Osteocyte (in vitro differentiated cells): ENCODE measurements at places on chromosomes 12 and 14. TPM values are rescaled to one million over a fixed set of nuclear protein-coding genes. Genes with fewer than 3 reads are reported as not detected.
A peak's percentile ranks its signal among the peaks of the same experiment; 100 is the strongest.

DNA sequence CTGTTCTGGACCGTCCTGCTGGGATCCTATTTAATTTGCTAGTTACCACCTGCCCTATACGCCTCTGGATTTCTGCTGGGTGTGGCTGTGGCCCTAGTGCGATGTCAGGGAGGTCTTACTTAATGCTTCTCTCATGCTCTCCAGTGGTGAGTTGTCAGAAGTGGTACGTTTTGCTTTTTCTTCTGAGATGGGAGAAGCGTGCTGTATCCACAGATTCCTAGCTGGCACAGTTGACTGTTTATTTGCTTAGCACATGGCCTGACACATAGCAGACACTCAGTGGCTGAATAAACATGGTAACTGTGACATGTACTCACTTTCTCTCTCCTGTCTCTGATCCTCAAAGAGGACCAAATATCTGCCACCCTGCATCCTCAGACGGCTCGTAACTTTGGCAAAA lies 107.3 kb downstream of the CACNA1C start:
- H3K27me3 ChIP-seq, result no peaks in the 10 kb centered on the region
- peak overlapping the region; percentile 21 for H3K27ac ChIP-seq
- peaks cover 35% of the 10 kb centered on the region for H3K4me1 ChIP-seq
- DNase-seq, result no peak
- peaks cover 13% of the 10 kb centered on the region for H3K36me3 ChIP-seq
- no peak overlapping the region for H3K4me3 ChIP-seq

DNA sequence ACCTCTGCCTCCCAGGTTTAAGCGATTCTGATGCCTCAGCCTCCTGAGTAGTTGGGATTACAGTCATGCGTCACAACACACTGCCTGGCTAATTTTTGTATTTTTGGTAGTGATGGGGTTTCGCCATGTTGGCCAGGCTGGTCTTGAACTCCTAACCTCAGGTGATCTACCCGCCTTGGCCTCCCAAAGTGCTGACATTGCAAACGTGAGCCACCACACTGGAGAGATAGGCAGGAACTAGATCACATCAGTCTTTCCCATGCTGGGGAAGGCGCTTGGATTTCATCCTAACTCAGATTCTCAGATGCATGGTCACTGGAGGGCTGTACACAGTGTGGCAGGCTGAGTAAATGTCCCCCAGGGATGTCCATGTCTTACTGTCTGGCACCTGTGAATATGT lies 18.0 kb upstream of the ORAI1 start:
- no peak overlapping the region for H3K27ac ChIP-seq
- H3K4me1 ChIP-seq, result peaks cover 9% of the 10 kb centered on the region
- H3K36me3 ChIP-seq, result no peaks in the 10 kb centered on the region
- no peak overlapping the region for H3K4me3 ChIP-seq
- no peaks in the 10 kb centered on the region for H3K27me3 ChIP-seq

DNA sequence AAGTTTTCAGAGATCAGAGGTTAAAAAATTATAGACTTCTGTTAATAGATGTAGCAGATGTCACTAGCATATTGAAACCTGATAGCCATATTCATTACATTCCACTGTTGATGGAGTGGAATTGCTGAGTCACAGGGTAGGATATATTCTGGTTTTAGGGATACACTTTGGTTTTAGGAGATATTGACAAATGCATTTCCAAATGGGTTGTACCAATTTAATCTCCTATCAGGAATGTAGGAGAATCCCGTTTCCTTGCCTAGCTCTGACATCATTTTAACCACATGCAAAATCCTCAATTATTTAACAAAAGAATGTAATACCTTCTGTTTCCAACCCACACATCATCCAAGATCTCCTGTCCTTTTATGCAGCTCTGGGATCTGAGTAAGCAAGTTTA lies 30.7 kb upstream of the ESR2 start:
- peak overlapping the region; percentile 42 for H3K27ac ChIP-seq
- H3K27me3 ChIP-seq, result peaks cover 11% of the 10 kb centered on the region
- no peak for DNase-seq
- no peak overlapping the region for H3K4me3 ChIP-seq

ACOT4 gene
- 1.3 and 1.4 TPM in 2 replicates for total RNA-seq

AMDHD1 gene
- total RNA-seq, result not detected in 2 replicates

DNA sequence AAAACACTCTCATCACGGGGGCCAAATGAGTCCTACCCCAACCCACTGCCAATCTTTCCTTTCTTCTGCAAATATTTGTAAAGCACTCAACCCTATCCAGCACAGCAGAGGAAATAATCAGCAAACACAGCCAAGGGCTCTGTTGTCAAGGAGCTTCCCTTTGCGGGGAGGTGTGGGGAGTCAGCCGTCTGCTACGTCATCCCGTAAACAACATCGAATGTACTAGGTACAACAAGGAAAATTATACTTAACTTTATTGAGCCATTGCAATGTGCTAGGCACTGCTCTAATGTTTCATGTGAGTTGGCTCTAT lies 22.8 kb downstream of the TMEM63C start:
- no peak for DNase-seq
- H3K36me3 ChIP-seq, result no peaks in the 10 kb centered on the region
- peaks cover 16% of the 10 kb centered on the region for H3K27me3 ChIP-seq
- H3K27ac ChIP-seq, result no peak overlapping the region

DNA sequence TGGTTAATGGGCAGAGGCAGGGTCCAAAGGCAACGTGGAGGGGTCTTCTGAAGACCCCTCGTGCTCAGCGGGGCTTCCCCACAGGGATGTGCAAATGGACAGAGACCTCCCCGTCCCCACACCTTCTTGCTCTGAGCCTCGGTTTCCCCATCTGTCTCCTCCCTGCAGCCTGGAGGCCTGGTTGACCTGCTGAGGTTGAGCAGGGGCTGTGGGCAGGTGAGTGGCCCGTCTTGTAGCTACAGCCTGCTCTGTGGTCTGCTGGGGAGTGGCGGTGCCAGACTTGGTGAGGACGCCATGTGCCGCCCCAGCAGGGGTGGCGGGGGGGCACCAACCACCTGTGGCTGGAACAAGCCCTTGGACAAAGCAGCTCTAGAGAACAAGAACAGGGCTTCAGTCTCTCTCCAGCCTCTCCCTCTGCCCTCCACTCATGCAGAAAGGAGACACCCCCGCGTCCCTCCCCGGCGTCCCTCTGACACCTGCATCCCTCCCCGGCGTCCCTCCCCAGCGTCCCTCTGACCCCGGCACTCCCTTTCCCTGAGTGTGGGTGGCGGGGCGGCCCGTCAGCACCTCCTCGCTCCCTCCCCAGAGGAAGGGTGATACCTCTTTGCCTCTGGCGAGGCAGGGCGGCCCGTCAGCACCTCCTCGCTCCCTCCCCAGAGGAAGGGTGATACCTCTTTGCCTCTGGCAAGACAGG lies 83.7 kb downstream of the NOC4L start:
- H3K4me3 ChIP-seq, result no peak overlapping the region
- H3K36me3 ChIP-seq, result no peaks in the 10 kb centered on the region
- no peaks in the 10 kb centered on the region for H3K4me1 ChIP-seq
- no peak for DNase-seq
- no peaks in the 10 kb centered on the region for H3K27me3 ChIP-seq

DNA sequence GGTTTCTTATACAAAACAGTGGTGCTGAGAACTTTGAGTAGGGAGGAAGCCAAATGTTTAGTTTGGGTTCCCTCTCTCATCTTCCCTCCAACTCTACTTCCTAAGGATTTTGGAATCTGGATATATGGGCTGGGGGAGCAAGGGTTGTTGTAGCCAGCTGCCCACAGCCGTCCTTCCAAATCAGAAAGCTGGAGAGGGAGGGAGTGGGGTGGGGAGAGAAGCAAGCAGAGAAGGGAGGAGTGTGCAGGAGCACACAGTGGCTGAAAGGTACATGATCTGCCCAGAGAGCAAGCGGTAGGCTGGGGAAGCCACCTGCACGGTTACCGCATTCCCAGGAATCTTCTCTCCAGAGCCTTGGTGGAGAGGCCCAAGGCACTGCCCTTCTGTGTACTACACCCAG lies 52.7 kb downstream of the IRF2BPL start:
- DNase-seq, result no peak
- H3K27me3 ChIP-seq, result no peaks in the 10 kb centered on the region
- no peaks in the 10 kb centered on the region for H3K4me1 ChIP-seq
- H3K27ac ChIP-seq, result no peak overlapping the region
- H3K4me3 ChIP-seq, result no peak overlapping the region

DNA sequence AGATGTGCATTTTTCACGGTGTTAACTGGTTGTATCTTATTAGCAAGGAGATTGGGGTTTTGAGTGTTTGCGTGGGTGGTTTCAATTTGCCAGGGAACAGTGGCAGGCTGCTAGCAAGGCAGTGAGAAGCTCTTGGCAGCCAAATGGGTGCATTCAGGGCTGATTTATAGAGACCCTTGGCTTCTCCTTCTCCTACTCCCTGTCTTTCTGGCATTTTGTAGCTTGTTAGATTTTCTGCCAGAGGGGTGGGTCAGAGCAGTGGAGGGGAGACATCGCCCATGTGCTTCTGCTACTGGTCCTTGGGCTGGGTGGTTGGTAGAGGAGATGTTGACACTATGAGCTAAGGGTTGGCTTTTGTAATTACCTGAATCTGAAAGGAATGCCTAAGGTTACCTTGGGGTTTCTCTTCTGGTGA lies 9.6 kb downstream of the CALM1 start:
- peak overlapping the region; percentile 57 for H3K27ac ChIP-seq
- no peaks in the 10 kb centered on the region for H3K27me3 ChIP-seq
- H3K4me1 ChIP-seq, result peaks cover 27% of the 10 kb centered on the region
- peaks cover 50% of the 10 kb centered on the region for H3K36me3 ChIP-seq
- DNase-seq, result no peak

ETFBKMT gene
- 3.7 and 4.7 TPM in 2 replicates for total RNA-seq

DNA sequence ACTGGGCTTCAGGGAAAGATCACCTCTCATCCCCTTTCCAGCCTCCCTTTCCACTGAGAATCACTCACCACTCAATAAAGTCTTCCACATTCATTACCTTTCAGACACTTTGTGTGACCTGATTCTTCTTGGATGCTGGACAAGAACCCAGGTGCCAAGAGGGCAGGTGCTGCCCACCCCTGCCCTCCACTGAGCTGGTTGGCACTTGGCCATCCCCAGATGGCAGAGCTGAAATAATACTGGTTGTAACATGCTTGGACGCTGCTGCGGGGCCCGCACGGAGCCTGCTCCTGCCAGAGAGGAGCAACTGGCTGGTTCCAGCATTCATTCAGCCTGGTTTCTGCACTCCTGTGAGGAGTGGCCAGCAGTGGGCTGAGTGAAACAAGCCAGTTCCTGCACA lies 386.7 kb upstream of the CCDC196 start:
- no peak overlapping the region for H3K27ac ChIP-seq
- H3K4me1 ChIP-seq, result no peaks in the 10 kb centered on the region
- no peak overlapping the region for H3K4me3 ChIP-seq
- DNase-seq, result no peak
- no peaks in the 10 kb centered on the region for H3K36me3 ChIP-seq
- no peaks in the 10 kb centered on the region for H3K27me3 ChIP-seq

GON7 gene
- total RNA-seq, result 8.8 and 10.4 TPM in 2 replicates

ADSS1 gene
- total RNA-seq, result 3.7 and 4.5 TPM in 2 replicates

DNA sequence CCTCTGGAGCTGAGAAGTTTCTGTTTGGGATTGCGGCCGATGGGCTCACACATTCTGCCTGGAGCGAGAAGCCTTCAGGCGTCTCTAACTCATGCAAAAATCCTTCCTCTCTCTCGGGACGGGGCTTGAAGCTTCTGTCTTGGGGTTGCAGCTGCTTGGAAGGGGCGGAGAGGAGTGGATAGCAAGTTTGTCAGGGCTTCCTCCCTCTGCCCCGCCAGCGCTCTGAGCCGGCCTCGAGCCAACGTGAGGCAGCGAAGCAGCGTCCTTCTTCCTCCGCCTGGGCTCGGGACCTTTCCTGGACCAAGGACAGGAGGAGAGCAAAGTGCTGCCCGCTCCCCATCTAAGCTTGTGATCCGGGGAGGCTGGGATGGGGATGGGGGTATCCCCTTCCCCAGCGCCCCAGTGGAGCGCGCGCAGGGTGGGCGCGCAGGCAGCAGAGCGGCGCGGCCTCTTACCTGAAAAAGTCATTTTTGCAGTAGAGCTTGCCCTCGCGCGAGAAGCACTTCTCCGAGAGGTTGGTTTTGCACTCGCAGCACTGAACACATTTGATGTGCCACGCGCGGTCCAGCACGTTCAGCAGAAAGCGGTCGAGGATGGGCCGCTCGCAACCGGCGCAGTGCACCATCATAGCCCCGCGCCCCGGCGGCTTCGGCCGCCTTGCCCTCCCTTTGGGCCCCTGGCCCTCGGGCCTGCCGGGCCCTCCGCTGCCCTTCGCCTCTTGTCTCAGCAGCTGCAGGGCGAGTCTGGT lies 626 bp downstream of the LHX5 start:
- no peak for DNase-seq
- peaks cover 11% of the 10 kb centered on the region for H3K4me1 ChIP-seq
- peaks cover 80% of the 10 kb centered on the region for H3K27me3 ChIP-seq

DNA sequence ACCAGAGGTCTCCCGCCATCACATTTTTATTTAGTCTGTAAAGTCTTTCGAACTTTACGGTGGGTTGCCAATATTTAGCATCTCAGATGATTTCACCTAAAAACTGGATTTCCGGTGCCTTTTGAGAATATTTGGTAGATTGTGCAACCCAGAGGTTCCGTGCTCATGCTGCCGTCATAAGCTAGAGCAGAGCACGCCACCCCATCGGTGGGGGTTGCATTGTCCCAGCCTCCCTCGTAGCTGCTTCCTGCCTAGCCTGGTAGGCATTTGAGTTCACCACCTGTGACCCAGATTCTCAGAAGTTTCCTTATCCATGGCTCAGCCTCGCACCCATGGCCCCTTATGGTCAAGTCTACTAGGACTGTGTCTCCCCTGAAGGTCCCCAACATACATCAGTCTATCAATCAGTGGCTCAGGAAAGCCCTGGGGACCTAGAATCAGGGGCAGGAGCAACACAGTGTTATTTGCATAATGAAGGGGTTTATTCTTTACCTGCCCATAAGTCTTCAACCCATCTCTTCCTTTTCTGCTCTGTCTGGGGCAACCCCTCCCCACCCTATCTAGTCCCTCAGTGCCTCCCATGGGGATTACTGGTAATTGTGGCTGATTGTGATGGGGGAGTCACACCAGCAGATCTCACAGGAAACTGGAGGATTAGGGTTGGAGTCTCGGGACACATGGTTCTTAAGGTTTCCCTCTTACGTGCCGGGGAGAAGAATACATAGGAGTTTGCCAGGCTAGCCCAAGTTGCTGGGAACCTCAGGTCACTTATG lies 152.3 kb downstream of the PHETA1 start:
- H3K27me3 ChIP-seq, result peaks cover 5% of the 10 kb centered on the region
- no peak overlapping the region for H3K4me3 ChIP-seq
- no peaks in the 10 kb centered on the region for H3K4me1 ChIP-seq

- H3K27ac ChIP-seq, result no peak overlapping the region
- H3K4me1 ChIP-seq, result no peaks in the 10 kb centered on the region
- H3K4me3 ChIP-seq, result no peak overlapping the region
Measured at GRCh38 chr12:131379738-131380137, 331.2 kb upstream of the SFSWAP start.

DNA sequence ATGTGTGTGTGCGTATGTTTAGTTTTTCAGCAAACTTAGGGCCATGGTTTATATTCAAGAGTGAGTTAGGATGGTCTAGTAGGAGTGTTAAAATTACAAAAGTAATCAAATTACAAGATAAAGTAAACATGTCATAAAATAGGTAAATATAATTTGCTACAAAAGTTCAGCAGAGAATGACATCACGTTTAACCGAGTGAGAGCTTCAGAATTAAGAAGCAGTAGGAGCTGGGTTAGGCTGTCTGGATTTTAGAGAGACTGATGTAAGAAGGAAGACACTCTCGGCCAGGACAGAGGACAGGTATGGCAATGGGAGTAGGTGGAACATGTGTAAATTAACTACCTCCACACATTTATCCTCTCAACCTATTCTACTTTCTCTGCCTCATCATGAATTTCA lies 11.6 kb upstream of the MGST1 start:
- H3K4me1 ChIP-seq, result no peaks in the 10 kb centered on the region
- no peak overlapping the region for H3K4me3 ChIP-seq
- H3K27me3 ChIP-seq, result peaks cover 2% of the 10 kb centered on the region
- H3K27ac ChIP-seq, result no peak overlapping the region
- H3K36me3 ChIP-seq, result no peaks in the 10 kb centered on the region

SLC6A15 gene
- total RNA-seq, result not detected in 2 replicates

- no peak for DNase-seq
- H3K4me3 ChIP-seq, result peak overlapping the region; percentile 58
- no peak overlapping the region for H3K27ac ChIP-seq
Measured at GRCh38 chr12:54390668-54391551, 6.4 kb upstream of the ZNF385A start.
